ENCODE measurements at places on chromosomes 4 and X. TPM values are rescaled to one million over a fixed set of nuclear protein-coding genes. Genes with fewer than 3 reads are reported as not detected.

DNA sequence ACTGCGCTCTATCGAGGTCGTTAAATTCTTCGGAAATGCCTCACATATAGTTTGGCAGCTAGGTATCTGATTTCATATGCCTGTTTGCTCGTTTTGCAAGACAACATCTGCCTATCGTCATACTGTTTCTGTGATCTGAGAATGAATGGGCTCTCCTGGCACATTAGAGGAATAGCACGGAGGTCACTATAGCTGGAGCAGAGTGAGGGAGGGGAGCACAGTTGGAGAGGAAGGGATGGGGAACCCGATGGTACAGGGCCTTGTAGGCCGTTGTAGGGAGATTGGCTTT is 552 bp downstream of the IKBKG start:
- H3K36me3 ChIP-seq, result peaks cover 47% of the 10 kb centered on the region
- H3K27ac ChIP-seq, result no peak overlapping the region
- H3K27me3 ChIP-seq, result no peaks in the 10 kb centered on the region
- no peaks in the 10 kb centered on the region for H3K4me1 ChIP-seq

DNA sequence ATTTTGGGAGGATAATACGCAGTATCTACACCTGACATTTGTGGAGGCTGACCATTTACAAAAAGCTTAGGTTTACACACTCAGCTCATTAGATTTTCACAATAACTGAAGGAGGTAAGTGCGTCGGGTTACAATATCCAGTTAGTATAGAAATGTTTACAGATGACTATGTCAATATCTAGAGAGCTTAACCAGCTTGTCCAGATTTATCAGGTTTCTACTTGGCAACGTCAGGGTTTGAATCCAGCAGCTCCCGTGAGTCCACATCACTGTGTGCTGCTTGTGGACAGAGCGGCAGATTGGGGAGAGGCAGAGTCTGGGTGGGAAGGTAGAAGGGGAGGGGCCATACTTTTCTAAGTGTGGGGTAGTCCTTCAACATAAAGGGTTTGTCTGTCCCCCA is 28.3 kb downstream of the ARHGAP10 start:
- H3K27ac ChIP-seq, result no peak overlapping the region
- H3K27me3 ChIP-seq, result no peaks in the 10 kb centered on the region
- no peaks in the 10 kb centered on the region for H3K4me1 ChIP-seq

DNA sequence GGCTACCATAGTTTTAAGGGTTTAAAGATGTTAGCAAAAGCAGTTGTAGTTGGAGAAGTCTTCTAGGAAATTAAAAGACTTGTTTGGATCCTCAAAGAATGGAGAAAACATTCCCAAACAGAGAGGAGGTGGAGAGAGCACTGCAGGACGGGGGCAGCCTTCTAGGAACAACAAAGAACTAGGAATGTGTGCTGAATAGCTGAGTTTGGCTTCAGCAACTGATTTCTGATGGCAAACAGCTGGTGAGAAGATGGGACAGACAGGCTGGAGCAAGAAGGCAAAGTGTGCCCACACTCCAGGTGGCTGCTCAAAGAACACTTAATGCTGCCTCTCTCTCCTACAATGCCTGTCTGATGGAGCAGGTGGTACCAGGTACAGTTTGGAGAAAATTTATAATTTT is 1331.1 kb downstream of the ADGRL3 start:
- peaks cover 4% of the 10 kb centered on the region for H3K36me3 ChIP-seq
- DNase-seq, result peak; percentile 39
- H3K27ac ChIP-seq, result no peak overlapping the region

- H3K27ac ChIP-seq, result no peak overlapping the region
- H3K4me3 ChIP-seq, result no peak overlapping the region
- H3K36me3 ChIP-seq, result peaks cover 16% of the 10 kb centered on the region
Measured at GRCh38 chrX:9682456-9682855, 83.2 kb downstream of the GPR143 start.

DNA sequence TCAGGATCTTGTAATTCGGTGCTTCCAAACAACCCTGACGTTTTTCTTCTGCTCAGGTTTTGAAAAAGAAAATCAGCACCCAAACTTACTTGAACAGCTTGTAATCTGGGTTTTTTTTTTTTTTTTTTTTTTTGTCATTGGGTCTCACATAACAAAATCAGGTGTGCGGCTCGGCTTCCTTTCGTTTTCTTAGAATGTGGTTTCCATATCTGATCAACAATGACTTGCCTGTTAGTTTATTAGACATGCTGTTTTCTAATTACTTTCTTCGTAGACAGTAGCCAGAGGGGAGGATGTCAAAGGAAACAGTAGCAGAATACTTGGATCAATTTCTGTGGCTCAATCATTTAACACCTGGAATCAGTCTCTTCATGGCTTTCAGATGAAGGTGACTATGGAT is 890 bp upstream of the FREM3 start:
- peak overlapping the region; percentile 84 for H3K4me3 ChIP-seq
- no peaks in the 10 kb centered on the region for H3K4me1 ChIP-seq
- DNase-seq, result no peak
- no peaks in the 10 kb centered on the region for H3K36me3 ChIP-seq
- peaks cover 21% of the 10 kb centered on the region for H3K27me3 ChIP-seq
- H3K27ac ChIP-seq, result no peak overlapping the region

DNA sequence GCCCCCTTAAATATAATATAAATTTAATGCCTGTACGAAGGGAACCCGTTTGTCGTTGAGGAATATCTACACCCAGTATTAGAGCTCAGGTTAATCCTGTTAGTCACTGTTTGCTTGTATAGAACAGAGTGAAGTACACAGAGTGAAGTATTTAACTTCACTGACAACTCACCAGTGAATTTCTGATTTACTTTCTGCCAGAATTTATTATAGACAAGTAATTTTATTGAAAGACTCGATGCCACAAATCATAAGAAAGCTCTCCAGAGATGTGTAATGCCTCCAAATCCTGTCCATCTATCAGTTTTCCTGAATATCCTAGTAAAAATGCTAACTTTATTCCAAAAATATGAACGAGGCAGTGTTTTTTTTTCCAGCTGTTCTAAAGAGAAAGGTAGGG is 1.6 kb downstream of the GAB1 start:
- DNase-seq, result no peak
- no peak overlapping the region for H3K27ac ChIP-seq
- no peaks in the 10 kb centered on the region for H3K4me1 ChIP-seq
- peaks cover 4% of the 10 kb centered on the region for H3K36me3 ChIP-seq
- H3K27me3 ChIP-seq, result no peaks in the 10 kb centered on the region
- H3K4me3 ChIP-seq, result peak overlapping the region; percentile 90

- no peak overlapping the region for H3K4me3 ChIP-seq
- DNase-seq, result no peak
- no peaks in the 10 kb centered on the region for H3K4me1 ChIP-seq
- H3K36me3 ChIP-seq, result peaks cover 8% of the 10 kb centered on the region
- H3K27ac ChIP-seq, result no peak overlapping the region
- no peaks in the 10 kb centered on the region for H3K27me3 ChIP-seq
Measured at GRCh38 chr4:95142932-95143331, 385.2 kb downstream of the BMPR1B start.

- DNase-seq, result no peak
- H3K27ac ChIP-seq, result no peak overlapping the region
- H3K4me1 ChIP-seq, result no peaks in the 10 kb centered on the region
- H3K27me3 ChIP-seq, result no peaks in the 10 kb centered on the region
Measured at GRCh38 chrX:138229718-138230117, 481.8 kb downstream of the FGF13 start.

Gene PQBP1
- total RNA-seq, result 87.9 TPM

DNA sequence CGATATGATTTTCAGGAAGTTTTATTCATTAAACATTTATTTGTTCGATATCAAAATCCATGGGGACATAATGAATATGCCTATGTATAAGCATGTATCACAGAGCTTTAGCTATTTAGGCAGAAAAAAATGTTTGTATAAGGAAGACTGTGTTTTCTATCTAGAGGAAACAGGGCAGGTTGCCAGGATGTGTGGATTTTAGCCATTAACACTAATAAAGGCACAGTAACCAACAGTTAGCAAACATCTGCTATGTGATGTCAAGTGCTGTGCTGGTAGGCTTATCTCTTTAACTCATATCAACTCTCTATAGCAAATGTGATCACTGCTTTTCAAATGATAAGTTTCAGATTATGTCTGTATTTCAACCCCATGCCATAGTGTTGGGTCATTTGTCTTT is 708.9 kb upstream of the HS3ST1 start:
- H3K36me3 ChIP-seq, result peaks cover 7% of the 10 kb centered on the region
- H3K27ac ChIP-seq, result no peak overlapping the region
- H3K4me1 ChIP-seq, result no peaks in the 10 kb centered on the region
- no peak for DNase-seq
- H3K4me3 ChIP-seq, result no peak overlapping the region

Gene DNAAF6
- not detected for total RNA-seq

GRCh38 chrX:30889147-30890140 is at the start of gene TAB3:
Gene TAB3 (minus strand): TSS chrX:30889254. CDS start chrX:30859588, 29,666 bp downstream.
- H3K4me3 ChIP-seq, result peak within 1 kb of the TSS; percentile 90
- no peaks in the 10 kb centered on the region for H3K27me3 ChIP-seq
- DNase-seq, result peak; percentile 96
- no peak within 1 kb of the TSS for H3K27ac ChIP-seq

- no peaks in the 10 kb centered on the region for H3K4me1 ChIP-seq
- no peak for DNase-seq
- H3K36me3 ChIP-seq, result no peaks in the 10 kb centered on the region
- no peak overlapping the region for H3K27ac ChIP-seq
Measured at GRCh38 chr4:86934147-86934770, 552 bp upstream of the AFF1 start.

DNA sequence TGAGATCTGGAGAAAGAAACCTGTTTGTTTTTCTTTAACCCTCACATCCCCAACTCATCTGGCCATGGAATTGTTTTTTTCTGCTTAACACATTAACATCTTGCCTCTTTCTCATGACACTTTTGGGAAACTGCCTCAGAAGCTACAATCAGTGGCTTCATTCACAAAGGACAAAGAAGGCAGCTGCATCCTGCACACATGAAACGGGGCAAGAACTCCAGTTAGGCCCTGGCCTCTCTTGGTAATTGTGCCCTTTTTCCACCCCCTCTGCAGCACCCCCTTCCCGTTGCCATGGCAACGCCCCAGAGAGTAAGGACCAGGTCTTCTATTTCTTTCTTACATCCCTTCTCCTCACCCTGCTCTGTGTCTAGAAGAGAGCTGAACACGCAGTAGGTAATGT is 103.4 kb downstream of the PDGFRA start:
- no peak for DNase-seq
- H3K4me3 ChIP-seq, result no peak overlapping the region
- no peak overlapping the region for H3K27ac ChIP-seq

DNA sequence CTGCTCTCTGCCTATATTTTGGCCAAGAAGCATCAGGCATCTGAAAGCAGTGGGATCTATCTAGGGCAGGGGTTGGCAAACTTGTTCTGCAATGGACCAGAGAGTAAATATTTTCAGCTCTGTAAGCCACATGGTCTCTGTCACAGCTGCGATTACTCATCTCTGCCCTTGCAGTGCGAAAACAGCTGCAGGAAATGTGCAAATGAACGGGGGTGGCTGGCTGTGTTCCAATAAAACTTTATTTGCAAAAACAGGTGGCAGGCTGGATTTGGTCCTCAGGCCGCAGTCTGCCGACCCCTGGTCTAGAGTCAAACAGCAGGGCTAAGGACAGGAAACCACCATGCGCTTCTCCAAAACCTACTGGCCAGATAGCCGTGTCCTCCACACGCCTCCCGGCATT is 48.6 kb downstream of the ACOX3 start:
- H3K27me3 ChIP-seq, result no peaks in the 10 kb centered on the region
- no peak overlapping the region for H3K27ac ChIP-seq
- H3K36me3 ChIP-seq, result peaks cover 2% of the 10 kb centered on the region
- peaks cover 3% of the 10 kb centered on the region for H3K4me1 ChIP-seq
- DNase-seq, result no peak
- no peak overlapping the region for H3K4me3 ChIP-seq

Gene ADRA2C
- 8.6 TPM for total RNA-seq

Gene TMEM35A
- total RNA-seq, result 4.3 TPM

Gene FGFBP2
- not detected for total RNA-seq

Gene GPAT3
- total RNA-seq, result 1.8 TPM

DNA sequence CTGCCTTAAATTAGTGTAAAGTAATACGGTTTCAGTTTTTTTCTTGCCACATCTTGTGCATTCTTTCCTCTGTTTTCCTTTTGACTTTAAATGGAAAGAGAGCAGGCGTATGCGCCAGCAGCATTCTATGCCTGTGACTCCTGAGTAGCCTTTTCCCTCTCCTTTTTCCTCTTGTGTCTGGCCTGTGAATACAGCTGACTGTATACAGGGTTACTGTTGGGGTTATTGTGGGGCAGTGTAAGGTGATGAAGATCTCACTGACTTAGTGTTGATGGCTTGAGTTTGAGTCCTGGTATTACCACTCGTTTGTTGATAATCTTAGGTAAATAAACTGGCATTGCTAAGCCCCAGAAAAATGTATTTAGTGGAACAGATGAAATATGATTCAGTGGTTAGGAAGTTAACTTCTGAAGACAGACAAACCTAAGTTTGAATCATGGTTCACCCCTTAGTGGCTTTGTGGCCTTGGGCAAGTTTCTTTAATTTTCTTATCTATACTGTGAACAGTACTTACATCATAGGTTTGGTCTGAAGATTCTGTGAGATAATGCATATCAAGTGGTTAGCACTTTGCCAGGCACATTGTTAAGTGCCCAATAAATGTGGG is 105.1 kb downstream of the FNIP2 start:
- peaks cover 3% of the 10 kb centered on the region for H3K4me1 ChIP-seq
- H3K36me3 ChIP-seq, result peaks cover 2% of the 10 kb centered on the region
- no peak overlapping the region for H3K4me3 ChIP-seq
- no peaks in the 10 kb centered on the region for H3K27me3 ChIP-seq
- DNase-seq, result no peak

GRCh38 chrX:40093586-40093985 is 4.2 kb downstream of the BCOR start:
- H3K27ac ChIP-seq, result no peak overlapping the region
- no peak for DNase-seq
- peaks cover 12% of the 10 kb centered on the region for H3K36me3 ChIP-seq
- peak overlapping the region; percentile 80 for H3K4me3 ChIP-seq
- peaks cover 13% of the 10 kb centered on the region for H3K27me3 ChIP-seq

Gene PABPC4L
- 2.2 TPM for total RNA-seq

DNA sequence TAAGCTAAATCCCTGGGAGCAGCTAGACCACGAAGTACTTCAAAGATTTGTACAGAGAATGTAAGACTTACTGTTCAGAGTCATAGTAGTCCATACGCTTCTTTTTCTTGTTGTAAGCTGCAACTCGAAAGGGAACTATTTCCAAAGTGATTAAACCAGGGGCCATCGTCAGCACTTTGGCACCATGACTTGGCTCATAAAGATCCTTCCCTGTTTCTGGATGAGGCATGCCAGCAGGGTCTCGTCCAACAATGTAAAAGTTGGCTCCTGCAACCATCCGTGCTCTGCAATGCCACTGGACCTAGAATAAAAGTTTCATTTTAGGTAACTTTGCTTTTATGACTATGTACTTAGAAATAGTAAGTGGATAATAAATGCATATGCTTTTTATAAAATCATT is 88.5 kb downstream of the PAPSS1 start:
- H3K36me3 ChIP-seq, result peaks cover 10% of the 10 kb centered on the region
- H3K4me3 ChIP-seq, result no peak overlapping the region
- no peaks in the 10 kb centered on the region for H3K4me1 ChIP-seq
- H3K27ac ChIP-seq, result no peak overlapping the region
- H3K27me3 ChIP-seq, result no peaks in the 10 kb centered on the region

DNA sequence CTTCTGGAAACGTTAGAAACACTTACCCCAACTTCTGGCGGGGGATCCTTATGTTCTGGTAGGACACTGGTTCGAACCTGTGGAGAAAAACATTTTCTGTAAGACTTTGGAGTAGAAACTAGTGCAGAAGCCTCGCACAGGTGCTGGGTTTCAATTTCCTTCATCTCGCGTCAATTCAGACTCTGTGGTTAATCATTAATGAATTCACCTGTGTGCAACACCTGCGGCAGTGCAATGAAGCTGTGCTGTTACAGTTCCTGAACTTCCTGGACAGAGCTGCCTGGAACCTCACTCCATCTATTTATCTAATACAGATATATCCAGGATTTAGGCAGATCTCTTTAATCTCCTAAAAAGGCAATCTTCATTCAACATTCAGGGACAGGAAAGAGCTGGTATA is 531.4 kb downstream of the INPP4B start:
- no peak overlapping the region for H3K27ac ChIP-seq
- no peak for DNase-seq
- no peaks in the 10 kb centered on the region for H3K4me1 ChIP-seq
- H3K36me3 ChIP-seq, result no peaks in the 10 kb centered on the region
